ENCODE measurements at places on chromosomes 3 and 15.

- DNase-seq = no peak
Measured at GRCh38 chr3:33940149-33940548, 141.7 kb downstream of the PDCD6IP start.

DNA sequence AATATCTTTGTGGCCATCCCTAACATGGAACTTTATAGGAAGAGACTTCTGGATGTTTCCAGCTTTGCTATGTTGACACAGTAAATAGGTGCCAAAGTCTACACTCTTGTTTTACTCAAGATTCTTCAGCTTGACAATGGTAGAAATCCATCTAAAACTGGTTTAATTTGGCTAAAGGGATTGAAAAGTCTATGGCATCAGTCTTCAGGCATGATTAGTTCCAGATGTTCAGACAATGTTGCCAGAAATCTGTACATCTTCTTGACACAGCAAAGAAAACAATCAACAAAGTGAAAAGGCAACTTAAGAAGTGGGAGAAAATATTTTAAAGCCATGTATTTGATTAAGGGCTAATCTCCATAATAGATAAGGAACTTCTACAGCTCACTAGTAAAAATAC lies 130.5 kb downstream of the LRRC3B start:
- no peak for DNase-seq

DNA sequence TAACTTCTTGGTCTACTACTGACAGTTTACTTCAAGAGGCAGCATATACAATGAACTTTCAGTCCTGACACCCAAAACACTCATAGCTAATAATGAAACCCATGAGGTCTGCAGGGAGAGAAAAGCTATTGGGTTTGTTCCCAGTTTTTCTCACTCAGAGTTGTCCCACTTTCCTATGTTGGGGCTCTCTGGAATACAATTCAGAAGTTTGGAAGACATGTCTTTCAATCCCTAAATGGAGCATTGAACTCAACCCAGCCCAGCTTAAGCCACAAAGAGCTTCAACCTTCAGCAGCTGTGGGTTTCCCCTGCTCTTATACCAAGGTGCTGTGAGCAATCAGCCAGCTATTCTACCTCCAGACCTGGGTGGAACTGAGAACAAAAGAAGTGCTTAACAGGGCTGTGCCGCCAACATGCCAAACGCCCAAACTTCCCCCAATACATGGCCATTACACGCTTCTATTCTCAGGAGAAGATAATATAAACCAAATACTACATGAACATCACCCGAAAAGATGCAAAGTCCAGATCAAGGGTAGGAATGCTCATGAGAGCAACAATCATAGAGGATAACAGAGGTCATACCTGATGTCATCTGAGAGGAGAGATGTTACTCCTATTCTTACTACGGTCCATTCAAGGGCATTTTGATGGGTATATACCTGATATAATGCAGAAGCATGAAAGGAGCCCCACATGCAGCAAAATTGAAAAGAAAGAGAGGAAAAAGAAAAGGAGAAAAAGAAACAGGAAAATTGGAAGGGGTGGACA lies 131.2 kb upstream of the TGFBR2 start:
- DNase-seq = no peak

GRCh38 chr3:44596621-44597020 lies 11.9 kb downstream of the ZNF660 start:
- no peak for DNase-seq

DNA sequence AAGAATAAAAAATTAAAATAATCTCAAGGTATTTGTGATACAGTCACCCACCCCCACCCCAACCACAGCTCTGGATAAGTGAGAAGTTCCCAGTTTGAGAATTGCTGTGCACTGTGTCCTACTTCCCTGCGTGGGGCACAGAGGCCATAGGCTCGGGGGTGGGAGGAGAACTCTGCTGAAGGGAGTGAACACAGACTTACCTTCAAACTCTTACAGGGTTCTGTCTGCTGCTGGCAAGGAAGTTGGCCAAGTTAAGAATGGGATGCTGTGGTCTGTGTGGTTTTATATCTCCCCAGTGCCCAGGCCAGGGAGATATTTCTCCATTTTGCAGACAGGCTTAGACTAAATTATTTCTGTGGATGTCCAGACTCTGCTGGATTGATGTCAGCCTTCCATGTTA lies 37.6 kb downstream of the SPTSSB start:
- no peak for DNase-seq

- no peak for DNase-seq
Measured at GRCh38 chr15:70748281-70748747, 15.0 kb downstream of the UACA start.

DNA sequence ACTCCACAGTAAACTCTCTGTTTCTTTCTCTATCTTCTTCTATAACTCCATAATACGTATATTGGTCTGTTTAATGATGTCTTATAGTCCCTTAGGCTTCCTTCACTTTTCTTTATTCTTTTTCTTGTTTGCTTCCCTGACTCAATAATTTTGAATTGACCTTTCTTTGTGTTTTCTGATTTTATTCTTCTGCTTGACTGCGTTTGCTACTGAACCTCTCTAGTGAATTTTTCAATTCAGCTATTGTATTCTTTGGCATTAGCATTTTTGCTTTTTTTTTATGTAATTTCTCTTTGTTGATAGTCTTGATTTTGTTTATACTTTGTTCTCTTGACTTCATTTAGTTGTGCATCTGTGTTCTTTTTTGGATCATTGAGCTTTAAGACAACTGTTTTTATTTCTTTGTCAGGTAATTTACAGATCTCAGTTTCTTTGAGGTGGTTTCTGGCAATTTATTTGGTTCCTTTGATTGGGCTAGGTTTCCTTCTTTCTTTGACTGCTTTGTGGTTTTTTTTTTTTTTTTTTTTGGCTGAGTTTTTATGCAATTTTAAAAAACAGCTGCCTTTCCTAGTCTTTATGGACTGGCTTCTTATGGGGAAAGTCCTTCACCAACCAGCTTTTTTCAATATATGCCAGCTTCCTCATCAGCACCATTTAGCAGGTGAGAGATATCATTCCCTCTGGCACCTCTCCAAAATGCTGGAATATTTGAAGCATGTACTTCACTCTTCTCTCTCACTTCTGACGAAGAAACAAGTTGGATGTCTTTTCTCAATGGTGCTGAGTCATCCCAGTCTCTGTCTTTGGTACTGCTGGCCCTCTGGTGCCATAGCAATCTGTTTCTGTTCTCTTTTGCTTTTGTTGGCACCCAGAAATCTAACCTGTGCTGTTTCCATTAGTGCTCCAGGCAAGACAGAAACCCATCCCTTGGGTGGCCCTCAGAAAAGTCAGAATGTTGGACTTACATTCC lies 17.6 kb downstream of the RSRC1 start:
- DNase-seq = no peak

Measured in NCI-H1694 (cell line).